Activated T-helper 2 cell treated with anti-CD3 and anti-CD28 coated beads, Interferon-gamma antibody, Interleukin-2, Interleukin-4, amounts not matched to agents 10 μg/mL and 5 μg/mL and 100 μg/mL, durations not matched to agents 14 hours and 24 hours and 36 hours (primary cell): ENCODE measurements at places on chromosomes 7 and 10.

DNA sequence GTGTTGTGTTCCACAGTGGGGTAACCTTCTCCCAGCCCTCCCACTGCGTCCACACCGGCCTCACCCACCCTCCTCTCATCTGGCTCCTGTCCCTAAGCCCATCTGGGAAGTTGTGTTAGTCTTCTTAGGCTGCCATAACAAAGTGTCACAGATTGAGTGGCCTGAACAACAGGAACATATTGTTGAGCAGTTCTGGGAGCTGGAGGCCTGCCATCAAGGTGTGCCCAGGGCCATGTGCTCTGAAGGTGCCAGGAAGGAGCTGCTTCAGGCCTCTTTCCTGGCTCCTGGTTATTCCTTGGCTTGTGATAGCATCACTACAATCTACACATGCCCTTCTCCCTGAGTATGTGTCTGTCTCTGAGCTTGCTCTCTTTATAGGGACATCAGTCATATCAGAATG lies 327.6 kb upstream of the COBL start:
- DNase-seq, result no peak

GRCh38 chr7:100369105-100369504 lies 4.2 kb upstream of the PILRA start:
- no peak for DNase-seq

DNA sequence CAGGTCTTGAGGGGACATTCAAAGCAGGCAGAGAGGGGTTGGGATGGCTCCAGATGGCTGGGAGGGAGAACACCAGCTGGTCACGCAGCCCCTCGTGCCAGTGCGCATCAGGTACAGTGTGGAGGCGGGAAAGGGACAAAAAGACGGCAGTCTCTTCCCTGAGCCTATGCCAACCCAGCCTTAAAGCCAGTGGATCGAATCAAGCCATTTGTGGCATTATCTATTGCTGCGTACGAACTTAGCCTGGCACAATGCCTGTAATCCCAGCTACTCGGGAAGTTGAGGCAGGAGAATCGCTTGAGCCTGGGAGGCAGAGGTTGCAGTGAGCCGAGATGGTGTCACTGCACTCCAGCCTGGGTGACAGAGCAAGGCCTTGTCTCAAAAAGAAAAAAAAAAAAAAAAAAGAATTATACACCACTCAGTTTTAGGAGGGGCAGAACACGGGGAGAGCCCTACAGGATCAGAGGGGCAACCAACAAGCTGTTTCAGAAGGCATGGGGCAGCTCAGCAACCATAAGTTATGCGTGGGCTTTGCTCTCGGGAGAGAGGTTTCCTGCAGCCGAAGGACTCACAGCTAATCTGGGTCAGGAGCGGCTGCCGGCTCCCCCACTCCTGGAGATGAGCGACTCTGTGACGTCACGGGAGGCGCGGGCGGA lies 356 bp upstream of the NDUFB2 start:
- no peak for DNase-seq

DNA sequence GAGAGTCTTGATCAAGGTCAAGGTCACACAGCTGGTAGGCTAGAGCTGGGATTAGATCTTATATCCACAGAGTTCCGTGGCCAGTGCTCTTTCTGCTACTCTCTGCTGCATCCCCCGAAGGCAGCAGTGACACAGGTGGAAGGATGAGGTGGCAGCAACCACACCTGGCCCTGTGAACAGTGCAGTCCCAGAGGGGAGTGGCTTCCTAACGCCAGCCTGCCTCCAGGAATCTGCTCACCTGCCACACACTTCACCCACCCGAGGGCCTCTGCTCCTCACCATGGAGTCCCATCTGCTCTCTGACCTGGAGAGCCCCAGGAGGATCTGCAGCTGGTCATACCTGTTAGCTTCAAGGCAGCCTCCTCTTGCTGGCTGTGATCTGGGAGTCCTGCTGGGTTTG lies 484.2 kb downstream of the PLXNA4 start:
- no peak for DNase-seq

DNA sequence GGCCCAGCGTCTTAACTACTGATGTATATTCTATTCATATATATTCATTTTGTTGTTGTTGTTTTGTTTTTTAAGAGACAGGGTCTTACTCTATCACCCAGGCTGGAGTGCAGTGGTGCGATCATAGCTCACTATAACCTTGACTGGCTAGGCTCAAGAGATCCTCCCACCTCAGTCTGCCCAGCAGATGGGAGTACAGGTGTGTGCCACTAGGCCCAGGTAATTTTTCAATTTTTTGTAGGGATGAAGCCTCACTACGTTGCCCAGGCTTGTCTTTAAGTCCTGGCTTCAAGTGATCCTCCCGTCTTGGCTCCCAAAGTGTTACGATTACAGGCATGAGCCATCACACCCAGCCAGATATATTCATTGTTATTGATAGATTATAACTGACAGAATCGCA lies 12.9 kb upstream of the STN1 start:
- no peak for DNase-seq

DNA sequence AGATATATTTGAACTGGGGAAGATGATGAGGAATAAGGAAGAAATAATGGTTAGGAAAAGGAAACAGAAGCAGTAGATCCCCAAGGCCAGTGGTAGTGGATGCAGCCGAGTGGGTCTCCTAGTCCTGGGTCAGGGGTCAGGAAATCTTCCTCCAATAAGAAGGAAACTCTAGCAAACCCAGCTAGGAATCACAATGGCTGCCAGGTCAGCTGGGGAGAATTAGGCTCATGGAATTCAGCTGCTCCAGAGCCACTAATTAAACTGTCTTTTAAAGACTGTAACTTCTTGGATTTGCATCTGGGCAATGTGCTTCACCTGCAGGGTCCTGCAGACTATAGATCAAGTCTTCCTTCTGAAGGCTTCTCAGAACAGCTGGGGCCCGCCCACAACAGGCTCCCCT lies 644.4 kb downstream of the KCNMA1 start:
- DNase-seq, result no peak

DNA sequence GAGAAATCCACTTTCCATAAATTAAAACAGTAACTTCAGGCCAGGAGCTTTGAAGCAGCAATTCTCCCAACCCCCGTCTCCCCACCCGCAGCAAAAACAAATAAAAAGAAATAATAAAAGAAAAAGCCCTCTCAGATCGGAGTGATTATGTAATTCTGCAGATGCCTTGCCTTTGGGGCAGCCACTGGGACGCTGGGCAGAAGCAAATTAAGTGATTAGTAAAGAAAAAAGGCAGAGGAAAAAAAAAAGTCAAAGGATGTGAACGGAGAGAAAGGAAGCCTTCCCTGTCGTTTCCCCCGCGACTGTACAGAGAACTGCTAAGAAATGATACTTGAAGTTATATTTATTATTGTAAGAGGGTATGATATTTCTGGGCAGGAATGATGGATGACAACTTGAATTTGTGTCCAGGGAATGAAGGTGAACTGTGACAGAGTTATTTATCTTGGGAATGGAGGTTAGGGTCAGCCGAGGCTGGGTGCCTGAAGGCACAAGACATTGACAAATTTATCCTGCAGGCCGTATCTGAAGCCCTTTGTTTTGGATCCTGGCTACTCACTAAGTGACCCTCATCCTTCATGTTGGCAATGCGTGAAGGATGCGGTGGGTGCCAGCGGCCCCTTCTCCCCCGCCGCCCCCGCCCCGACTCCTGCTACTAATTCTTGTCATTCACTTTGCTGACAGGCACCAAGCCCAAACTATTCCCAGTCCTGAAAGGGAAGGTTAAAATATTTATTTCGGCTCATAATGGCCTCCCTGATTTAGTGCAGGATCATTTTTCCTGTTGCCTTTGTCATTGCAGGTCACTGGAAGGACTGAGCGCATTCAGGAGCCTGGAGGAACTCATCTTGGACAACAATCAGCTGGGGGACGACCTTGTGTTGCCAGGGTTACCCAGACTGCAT lies 604.0 kb downstream of the LRMDA start:
- no peak for DNase-seq

GRCh38 chr10:127532659-127533058 lies 16.4 kb upstream of the NPS start:
- DNase-seq, result no peak

GRCh38 chr7:94335586-94335985 lies 59.1 kb upstream of the COL1A2 start:
- DNase-seq, result no peak

GRCh38 chr10:28940158-28940888 lies 263.0 kb downstream of the BAMBI start:
- DNase-seq, result no peak

DNA sequence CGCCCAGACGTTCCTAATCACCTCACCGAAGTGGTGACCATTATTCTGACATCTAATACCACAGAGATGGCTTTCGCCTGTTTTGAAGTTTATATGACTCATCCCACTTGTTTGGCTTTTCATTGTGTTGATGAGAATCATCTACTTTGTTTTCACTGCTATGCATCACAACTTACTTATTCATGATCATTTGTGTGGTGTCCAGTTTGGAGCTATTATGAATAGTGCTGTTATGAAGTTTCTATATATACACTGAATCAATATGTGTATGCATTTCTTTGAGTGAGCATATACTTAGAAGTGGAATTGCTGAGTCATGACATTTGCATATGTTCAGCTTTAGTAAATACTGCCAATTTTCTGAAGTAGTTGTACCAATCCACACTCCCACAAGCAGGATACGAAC lies 38.6 kb upstream of the TNKS2 start:
- no peak for DNase-seq

DNA sequence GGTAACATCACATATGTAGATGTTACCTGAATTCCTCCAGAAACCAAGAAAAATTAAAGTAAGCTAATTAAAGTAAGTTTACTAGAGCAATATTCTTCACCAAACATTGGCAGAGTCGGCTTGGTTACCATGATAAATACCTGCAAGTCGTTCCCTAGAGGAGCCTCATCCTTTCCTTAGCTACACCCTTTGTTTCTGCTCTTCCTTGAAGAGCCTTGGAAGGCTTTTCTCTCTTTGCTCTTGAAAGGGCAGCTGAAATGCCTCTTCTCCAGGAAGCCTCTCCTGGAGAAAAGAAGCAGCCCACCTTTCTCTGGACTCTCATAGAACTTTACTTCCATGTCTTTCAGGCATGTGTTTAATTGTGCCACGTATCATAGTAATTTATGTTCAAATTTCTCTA lies 34.9 kb upstream of the CALD1 start:
- DNase-seq, result no peak

DNA sequence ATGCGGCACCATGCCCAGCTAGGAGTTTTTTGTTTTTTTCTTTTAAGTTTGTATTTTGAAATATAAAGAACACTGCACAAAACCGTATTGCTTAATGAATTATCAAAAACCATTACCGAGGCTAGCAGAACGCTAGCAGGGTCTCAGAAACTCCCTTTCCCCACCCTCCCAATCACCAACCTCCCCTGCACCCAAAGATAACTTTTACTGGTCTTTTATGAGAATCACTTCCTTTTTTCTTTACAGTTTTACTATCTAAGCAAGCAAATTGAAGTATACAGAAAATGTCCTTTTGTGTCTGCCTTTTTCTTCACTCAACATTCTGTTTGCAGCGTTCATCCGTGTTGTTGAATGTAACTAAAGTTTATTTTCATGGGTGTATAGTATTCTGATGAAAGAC lies 13.4 kb downstream of the HIP1 start:
- no peak for DNase-seq

GRCh38 chr10:120460776-120461175 lies 3.7 kb downstream of the PLPP4 start:
- DNase-seq, result no peak
